GDM1 (cell line): ENCODE measurements at places on chromosomes 11 and 22.

GRCh38 chr22:19877626-19878339 lies 23.1 kb upstream of the GNB1L start:
- no peak for DNase-seq

GRCh38 chr11:113549611-113550578 lies 74.7 kb upstream of the DRD2 start:
- no peak for DNase-seq

GRCh38 chr11:104764710-104765045 lies 133.6 kb downstream of the CASP12 start:
- DNase-seq = no peak

GRCh38 chr11:78221396-78222315 lies 32.9 kb downstream of the USP35 start:
- no peak for DNase-seq

- DNase-seq = no peak
These were observed 27.6 kb upstream of the EXPH5 start for GRCh38 chr11:108620958-108621772.

DNA sequence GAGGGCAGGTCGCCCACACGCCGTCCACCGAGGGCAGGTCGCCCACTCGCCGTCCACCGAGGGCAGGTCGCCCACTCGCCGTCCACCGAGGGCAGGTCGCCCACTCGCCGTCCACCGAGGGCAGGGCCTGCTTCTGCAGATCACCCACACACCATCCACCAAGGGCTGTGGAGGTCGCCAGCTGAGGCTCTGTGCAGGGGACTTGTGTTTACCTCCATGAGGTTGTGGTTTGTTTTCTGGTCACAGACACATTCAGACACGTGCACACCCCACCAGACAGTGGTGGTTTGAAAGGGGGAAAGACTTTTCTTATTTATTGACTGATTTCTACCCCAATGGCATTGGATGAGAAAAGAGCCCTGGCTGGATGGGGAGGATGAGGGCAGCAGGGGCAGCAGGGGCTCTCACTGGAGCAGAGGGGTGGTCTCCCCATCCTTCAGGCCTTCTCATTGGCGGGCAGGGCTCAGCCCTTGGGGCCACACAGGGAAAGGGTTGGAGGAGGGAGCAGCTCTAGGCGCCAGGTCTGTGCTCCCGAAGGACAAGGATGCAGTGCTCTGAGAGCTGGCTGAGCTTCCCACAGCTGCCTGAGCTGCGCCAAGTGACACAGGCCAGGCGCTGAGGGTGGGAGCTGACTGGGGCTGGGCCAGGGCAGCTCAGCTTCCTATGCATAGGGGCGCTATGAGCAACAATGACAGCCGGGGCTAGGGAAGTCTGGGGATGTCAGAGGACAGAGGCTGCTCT lies 252.6 kb upstream of the B3GAT1 start:
- no peak for DNase-seq

GRCh38 chr11:13208921-13209320 lies 68.7 kb upstream of the BMAL1 start:
- DNase-seq = no peak

GRCh38 chr11:8333811-8334401 lies 70.2 kb upstream of the LMO1 start:
- no peak for DNase-seq

- DNase-seq = no peak
These were observed 9.1 kb upstream of the POU2AF2 start for GRCh38 chr11:111236383-111236782.
